ENCODE measurements at places on chromosomes 6 and 20.

DNA sequence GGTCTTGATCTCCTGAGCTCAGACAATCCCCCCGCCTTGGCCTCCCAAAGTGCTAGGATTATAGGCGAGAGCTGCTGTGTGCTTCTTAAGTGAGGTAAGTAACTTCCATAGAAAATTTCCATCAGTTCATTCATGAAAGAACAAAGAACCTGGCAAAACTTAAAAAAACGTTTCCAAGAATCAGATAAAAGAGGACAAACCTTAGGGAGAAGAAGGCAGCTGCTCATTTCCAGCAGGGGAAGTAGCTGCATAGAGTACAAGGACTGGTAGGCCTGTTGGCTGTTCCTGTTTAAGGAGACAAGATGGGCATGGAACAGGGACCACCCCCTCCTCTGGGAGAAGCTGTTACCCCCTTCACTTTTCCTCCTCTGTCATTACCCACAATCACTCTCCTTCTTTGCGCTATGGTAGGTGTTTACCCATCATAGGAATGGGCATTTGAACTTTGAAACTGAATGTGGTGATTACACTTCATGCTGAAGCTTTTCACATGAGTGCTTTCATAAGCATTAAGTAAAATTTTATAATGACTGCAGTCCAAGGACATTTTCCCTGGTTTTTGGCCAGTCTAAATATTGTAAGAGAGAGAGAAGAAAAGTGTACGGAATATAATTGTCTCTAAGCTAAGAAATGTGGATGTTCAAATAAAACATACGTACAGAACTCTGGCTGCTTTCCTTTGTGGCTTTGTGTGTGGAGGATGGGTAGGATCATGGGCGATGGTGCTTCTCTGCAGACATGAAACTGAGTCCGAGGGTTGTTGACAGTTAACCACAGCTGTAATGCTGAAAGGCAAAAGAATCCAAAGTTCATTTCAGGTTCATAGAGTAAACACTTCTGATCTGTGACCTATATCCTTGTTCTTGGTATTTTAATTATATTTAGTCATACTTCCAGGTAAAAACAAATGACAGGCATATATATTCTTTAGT is 56.4 kb downstream of the CCN2 start:
- DNase-seq = peak; percentile 56

GRCh38 chr6:36697481-36697903 is at the start of gene RAB44:
Gene RAB44 (plus strand): TSS chr6:36697826. CDS start chr6:36704236, 6,410 bp downstream.
- no peak for DNase-seq

DNA sequence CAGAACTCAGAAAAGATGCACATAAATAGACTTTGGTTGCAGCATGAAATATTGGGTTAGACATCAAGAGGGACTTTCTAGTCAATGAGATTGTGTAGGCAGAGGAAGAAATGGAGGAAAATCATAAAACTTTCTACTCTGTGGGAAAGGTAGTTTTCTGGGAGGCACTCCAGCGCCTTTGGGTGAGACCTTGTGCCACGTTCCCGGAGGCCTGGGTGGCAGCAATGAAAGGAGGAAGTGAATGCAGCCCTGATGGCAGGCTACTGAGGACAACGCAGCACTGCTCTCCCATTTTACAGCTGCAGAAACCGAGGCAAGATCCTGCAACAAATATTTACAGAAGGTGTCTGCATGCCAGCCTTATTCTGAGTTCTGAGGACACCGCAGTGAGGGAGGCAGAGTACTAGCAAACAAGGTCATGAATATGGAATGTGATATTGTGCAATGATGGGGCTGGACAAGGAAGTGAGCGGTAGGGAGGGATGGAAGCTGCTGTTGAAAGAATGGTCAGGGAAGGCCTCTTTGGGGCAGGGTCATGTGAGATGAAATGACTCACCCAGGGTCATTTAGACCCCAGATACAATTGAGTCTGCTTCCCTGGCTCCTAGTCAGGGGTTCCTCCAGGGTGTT is 159.1 kb downstream of the TFAP2C start:
- DNase-seq = no peak

DNA sequence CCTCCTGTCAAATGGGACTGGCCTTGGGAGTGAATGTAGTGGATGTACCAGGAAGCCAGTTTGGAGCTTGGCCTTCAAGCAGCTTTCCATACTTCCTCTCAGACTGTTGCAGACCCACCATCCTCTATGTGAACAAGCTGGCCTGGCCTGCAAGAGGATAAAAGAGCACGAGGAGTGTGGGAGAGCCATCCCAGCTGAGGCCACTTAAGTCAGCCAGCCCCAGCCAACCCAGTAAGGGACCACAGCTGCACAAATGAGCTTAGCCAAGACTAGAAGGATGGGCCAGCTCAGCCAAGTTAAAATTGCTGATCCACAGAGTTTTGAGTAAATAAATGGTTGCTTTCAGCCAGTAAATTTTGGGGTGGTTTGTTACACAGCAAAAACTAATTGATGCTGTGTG is 156.9 kb upstream of the SOX4 start:
- no peak for DNase-seq

DNA sequence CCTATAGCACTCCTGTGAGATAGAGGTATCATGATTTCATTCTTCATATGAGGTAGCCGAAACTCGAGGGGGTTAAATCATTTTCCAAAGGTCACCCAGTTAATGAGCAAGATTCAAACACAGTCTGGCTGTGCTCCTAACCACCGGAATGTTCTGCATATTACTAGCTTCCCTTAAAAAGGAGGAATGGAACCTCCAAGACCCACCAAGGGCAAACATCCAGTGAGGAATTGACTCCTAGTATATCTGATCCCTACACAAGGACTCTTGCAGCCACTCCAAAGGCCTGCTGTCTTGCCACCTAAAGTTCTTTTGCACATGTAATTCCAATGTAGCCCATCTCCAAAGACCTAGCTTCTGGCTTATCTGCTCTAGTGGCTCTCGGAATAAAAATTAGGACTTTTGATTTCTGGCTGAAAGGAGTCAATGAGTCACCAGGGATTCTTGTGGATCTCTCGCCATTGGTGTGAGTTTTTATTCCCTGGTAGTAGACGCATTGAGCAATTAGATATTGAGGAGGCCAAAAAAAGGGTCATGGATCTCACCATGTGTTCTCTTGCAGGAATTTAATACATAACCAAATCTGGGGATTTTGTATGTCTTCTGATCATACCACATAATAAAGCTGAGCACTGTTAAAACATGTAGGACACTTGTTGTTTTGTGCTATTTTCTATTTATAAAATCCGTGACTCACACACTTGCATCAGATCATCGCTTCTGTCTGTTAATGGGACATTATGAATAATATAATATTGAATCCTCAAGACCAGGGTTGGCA is 9.1 kb downstream of the BCAS1 start:
- no peak for DNase-seq

GRCh38 chr6:6942831-6943230 is 164.9 kb upstream of the RREB1 start:
- DNase-seq = peak; percentile 68

GRCh38 chr20:12670301-12670700 is 338.5 kb upstream of the SPTLC3 start:
- DNase-seq = no peak

- DNase-seq = peak; percentile 62
Measured at GRCh38 chr20:2093159-2093781, 8.4 kb upstream of the STK35 start.

DNA sequence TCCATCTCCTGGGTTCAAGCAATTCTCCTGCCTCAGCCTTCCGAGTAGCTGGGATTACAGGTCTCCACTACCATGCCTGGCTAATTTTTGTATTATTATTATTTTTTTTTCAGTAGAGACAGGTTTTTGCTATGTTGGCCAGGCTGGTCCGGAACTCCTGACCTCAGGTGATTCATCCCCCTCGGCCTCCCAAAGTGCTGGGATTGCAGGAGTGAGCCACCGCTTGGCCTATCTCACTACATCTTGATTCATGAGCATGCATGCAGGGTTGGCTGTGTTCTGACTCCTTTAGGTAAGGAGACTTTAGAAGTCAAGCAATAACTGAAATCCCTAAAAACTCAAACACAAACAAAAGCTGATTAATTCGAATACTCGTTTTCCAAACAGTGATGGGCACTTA is 80.9 kb downstream of the GJA1 start:
- no peak for DNase-seq

DNA sequence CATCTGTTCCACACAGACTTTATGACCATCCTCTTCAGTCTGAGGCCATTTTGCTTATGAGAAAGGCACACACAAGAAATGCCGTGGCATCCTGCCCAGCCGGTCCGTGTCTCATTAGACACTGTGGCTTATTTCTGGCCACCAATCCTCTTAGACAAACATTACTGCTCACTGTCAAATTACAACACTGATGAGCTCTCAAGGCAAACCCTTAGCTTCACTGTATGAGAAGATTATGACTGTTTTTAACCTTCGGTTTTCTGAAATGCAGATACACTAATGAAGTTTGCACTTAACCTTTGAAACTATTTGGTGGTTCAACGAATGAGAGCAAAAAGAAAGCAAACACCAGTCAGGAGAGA is 50.5 kb upstream of the DST start:
- no peak for DNase-seq

DNA sequence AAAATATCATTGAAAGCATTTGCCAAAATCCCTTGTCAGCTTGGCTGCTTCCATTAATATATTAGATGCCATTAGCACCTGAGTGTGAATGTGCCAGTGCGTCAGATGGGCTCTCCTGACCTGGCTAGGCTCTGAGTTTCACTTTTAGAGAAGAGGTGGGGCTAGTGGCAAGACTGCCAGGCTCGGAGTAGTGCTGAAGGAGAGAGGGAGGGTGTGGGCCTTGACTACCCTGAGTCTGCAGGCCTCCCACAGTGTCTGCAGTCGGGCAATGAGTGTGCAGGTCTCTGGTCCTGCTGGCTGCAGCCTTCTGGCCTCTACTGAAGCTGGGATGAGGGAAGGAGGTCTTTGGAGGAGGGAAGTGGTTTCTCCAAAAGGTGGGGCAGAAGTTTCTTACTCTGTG is 34.6 kb upstream of the PNPLA1 start:
- no peak for DNase-seq

GRCh38 chr6:154614641-154615040 is 104.2 kb upstream of the CNKSR3 start:
- no peak for DNase-seq

DNA sequence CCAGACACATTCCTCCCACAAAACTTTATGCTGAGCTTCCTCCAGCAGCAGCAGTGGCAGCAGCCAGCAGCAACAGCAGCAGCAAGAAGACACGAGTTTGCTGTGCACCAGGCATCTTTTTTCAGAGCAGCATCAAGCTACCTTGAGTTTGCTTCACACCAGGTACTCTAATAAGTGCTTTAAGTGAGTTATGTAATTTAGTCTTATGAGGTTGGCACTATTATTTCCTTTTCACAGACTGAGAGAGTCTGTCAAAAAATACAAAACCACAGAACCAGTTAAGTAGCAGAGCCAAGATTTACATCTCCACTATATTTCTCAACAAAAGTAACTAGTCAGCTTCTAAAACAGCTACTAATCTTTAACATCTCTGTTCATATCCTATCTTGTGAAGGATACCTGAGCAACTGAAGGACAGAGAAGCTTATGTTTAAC is 23.7 kb downstream of the RANBP9 start:
- no peak for DNase-seq

GRCh38 chr6:128443553-128443952 is 76.8 kb downstream of the PTPRK start:
- no peak for DNase-seq

- DNase-seq = no peak
Measured at GRCh38 chr6:16503241-16503775, 258.0 kb downstream of the ATXN1 start.

- no peak for DNase-seq
Measured at GRCh38 chr20:14604143-14604542, 266.7 kb upstream of the FLRT3 start.

DNA sequence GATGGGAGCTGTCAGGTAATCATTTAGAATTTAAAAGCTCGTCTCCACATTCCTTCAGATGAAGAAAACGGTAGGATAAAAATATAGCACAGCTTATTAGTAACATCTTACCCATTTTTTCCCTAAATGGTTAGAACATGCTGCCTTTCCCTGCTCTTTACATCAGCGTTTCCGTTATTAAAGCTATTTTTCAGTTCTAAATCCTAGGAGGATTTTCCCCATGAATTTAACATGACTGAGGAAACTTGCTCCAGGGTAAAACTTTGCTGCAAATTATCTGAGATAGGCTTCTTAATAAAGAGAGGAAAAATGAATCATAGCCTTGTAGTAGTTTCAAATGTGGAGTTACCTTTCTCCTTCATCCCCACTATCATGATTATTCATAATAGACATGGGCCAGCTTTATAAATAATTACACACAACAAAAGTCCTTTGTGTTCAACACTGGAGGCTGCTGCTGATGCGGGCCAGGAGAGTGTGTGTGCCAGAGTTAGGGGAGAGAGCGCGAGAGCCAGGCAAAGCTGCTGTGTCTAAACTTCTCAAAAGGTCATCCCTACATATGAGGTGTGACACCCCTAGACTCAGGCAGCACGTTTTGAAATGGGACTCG is 24.4 kb downstream of the MYLIP start:
- no peak for DNase-seq

GRCh38 chr6:97732045-97732444 is 449.0 kb upstream of the MMS22L start:
- DNase-seq = no peak

DNA sequence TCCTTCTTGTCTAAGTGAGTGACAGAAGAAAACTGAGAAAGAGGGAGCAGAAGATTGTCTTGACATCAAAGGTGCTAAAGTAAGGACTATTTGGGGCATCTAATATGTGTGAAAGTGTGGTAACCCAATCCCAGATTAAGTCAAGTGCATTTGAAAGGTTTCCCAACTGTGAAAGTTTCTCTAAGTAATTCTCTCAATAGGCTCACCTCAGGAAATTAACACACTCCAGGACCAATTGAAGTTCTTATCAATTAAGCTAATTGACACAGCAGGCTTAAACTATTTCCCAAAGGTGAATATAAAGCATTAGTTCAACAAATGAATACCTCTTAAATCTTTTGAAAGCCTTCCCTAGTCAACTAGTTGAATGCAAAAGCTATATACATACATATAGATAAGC is 212.8 kb upstream of the FUT9 start:
- no peak for DNase-seq

GRCh38 chr6:72283571-72283970 is 338.3 kb upstream of the KCNQ5 start:
- no peak for DNase-seq

GRCh38 chr20:1968964-1969363 is 24.9 kb downstream of the PDYN start:
- DNase-seq = no peak

- no peak for DNase-seq
Measured at GRCh38 chr20:13017235-13017634, 8.5 kb downstream of the SPTLC3 start.

- DNase-seq = no peak
Measured at GRCh38 chr6:169656546-169657283, 45.1 kb downstream of the WDR27 start.
